Right cardiac atrium (tissue), 5 donors: ENCODE measurements at places on chromosomes 1 and 21.

DNA sequence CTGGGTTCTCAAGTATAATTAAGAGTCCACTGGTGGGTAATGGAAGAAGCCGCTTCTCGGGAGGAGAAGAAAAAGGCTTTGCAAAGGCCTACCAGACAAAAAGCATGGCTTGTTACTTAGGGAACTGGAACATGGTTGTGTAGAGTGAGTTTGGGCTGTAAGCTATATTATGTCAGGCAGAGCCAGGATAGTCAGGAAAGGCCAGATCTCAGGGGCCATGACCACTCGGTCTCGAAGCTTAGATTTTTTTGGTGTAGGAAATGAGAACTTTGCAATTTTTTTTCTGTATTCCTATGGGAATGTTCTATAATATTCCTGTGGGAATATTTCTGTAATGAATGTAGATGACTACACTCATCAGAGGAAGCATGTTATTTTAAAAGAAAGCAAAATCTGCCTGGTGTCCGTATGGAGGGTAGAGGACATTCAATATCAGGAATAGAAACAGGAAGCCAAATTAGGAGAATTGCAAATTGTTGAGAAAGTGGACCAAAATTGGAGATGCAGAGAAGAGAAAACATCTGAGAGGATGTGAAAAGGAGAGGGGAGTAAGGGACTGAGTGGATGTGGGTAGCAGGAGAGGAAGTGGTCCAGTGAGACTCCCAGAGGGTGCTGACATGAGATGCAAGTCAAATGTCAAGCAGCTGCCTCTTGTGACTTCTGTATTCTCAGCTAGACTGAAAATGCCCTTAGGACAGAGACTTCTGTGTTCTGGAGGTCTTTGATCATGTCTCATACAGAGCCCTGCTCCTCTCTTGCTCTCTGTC lies 45.2 kb upstream of the HAO2 start:
- DNase-seq = no peak

- no peak for DNase-seq
Observed at GRCh38 chr1:75341537-75341936, 207.3 kb downstream of the LHX8 start.

GRCh38 chr1:235423214-235423652 lies 56.0 kb downstream of the TBCE start:
- no peak for DNase-seq

DNA sequence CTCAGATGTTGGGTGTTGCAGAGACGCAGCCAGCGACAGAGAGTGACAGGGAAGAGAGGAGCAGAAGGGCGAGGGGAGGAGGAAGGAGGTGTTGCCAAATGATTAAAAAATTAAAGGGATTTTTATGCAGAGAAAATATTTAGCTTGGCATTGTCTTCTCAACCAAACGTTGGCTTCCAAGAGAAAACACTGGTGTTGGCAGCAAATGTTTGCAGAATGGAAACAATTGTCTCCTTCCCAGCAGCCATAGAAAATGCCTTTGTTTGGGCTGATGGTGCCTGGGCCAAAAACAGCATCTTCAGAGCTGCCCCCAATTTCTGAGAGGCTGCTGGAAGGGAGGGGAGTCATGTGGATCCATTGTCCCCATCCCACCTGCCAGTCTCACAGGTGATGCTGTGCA lies 29.7 kb upstream of the GRIK3 start:
- DNase-seq = no peak

DNA sequence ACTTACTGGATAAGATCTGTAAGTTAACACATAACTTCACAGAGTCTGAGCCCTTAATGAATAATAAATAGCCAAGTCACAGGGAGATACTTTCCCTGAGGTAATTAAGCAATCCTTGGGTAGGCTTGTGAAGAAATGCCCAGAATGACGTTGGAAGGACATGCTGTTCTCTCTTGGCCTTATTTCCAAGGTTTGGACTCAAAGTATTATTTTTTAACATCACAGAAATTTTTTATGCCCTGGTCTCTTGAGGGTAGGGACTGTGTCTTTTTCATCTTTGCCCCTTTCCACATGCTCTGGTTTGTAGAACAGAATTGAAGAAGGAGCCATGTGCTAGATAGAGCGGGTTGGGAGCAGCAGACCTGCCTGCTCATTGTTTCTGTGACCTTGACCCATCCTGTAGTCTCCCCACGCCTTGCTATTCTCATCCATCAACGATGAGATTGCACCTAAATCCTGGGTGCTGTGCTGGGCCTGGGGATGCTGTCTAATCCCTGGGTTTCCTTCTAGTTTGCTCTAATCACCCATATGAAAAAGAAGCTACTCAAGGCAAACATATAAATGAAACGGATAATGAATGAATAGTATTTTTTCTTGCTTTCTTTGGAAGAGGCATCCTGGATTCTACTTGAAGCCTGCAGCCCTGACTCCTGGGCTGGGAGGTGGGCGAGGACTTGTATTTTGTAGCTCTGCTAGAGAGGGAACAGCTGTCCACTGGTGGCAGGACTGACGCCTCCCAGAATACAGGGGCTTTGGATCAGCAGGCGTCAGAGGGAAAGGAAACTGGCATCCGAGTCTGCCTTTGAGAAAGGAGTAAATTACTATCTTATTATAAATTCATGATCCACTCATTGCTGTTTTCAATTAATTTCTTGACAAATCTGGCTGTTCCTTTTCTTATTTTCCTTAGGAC lies 17.5 kb upstream of the LAMTOR5 start:
- DNase-seq = no peak

DNA sequence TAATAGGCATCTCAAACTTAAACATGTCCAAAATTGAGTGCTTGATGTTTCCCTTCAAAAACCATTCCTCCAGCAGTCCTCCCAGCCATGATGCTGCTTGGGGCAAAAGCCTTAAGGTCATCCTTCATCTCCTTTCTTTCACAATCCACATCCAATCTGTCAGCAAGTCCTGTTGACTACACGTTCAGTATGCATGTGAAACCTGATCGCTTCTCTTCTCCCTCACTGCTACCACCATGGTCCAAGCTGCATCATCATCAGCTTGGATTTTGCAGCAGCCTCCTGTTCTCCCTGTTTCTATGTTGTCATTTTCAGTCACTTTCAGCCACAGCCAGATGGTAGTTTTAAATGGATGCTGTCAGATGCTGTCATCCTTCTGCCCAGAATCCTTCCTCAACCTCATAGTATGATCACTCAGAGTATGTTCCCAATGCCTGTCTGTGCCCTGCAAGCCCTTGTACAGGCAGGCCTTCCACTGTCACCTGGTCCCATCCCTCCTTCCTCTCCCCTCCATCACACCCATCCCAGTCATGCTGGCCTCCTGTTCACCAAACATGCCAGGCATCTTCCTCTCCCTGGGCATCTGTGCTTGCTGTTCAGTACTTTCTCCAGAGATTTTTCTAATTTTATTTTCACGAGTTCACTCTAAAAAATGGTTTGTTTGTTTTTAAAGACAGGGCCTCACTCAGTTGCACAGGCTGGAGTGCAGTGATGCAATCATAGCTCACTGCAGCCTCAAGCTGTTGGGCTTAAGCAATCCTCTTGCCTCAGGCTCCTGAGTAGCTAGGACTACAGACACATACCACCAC lies 66.0 kb downstream of the SYDE2 start:
- peak; percentile 20 for DNase-seq

GRCh38 chr1:19442154-19443096 lies 42.9 kb downstream of the CAPZB start:
- DNase-seq = peak; percentile 77

- DNase-seq = peak; percentile 50
Observed at GRCh38 chr21:34807881-34808568, 139.2 kb downstream of the CLIC6 start.

GRCh38 chr1:156464335-156464734 lies 36.2 kb downstream of the MEF2D start:
- no peak for DNase-seq

GRCh38 chr1:170274131-170274501 lies 128.4 kb downstream of the NTMT2 start:
- no peak for DNase-seq

DNA sequence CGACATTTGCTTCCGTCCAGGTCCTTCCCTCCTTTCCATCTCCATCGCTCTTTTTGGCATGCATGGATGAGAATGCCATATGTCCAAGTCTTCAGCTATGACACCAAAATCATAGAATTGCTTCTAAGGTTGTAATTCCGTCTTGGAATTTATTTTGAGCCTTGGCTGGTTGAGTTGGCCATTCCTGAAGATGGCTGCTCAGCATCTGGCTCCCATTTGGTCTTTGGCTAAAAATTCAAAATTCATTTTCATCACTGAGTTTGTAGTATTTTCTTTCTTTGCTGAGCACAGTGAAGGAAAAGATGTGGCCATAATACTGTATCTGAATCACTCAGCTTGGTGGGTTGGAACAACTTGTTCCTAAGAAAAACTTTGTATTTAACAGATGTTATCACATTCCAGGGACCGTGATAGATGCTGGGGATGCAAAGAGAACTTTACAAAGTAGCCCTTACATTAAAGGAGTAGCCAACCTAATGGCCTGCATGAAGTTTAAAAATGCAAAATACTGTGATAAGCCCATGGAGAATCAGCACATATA lies 15.6 kb downstream of the JUN start:
- no peak for DNase-seq

DNA sequence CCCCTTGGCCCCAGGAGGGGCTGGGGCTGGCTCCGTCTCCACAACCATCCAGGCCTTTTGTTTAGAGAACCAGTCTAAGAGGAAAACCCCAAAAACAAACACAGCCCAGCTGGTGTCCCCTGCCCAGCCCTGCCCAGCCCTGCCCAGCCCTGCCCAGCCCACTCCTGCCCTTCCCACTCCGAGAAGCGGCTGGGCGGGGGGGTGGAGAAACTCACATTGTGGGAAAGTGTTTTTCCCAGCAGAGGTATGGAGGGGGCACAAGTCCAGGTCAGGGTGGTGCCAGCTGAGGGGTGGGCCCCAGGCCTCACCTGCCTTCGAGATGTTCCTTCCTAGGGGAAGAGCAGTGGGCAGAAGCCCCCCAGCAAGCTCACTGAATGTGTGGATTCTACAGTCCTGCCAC lies 10.0 kb upstream of the FAM131C start:
- DNase-seq = no peak

- no peak for DNase-seq
Observed at GRCh38 chr1:23960291-23961020, 828 bp downstream of the PNRC2 start.

- no peak for DNase-seq
Observed at GRCh38 chr1:171712341-171712740, 29.5 kb downstream of the VAMP4 start.

DNA sequence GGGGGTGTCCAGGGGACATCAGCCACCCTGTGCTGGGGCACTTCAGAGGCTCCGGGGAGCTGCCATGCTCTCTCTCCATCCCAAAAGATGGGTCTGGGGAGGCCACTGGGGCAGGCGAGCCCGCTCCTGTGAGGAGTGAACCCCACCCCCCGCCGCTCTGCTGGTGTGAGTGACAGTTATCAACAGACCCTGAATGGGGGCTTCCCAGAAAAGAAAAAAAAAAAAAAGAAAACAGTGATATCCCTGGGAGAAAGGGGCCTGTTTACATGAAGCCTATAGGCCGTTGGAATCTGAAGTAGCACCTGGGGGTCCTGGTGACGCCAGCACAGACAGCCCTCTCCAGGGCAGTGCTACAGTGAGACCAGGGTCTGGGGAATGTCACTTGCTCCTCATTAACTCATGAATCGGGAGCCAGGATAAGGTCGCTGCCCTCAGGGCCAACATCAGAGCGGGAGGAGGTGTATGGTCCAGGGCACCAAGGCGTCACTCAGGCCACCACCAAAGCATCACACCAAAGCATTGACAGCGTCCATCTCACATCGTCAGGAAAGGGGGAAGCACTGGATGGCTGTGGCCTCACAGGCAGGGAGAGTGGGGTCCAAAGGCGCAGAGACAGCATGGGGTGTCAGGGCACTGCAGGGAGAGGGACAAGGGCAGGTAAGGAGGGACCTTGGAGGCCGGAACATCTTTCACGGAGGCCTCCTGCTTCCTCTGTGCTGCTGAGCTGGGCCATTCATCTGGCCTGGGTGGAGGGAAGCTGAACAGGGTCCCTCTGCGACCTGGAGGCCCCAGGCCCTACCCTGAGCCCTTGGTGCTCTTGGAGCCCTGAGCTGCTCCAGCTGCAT lies 8.4 kb upstream of the NPHP4 start:
- no peak for DNase-seq

- no peak for DNase-seq
Observed at GRCh38 chr1:186055846-186056245, 319.2 kb downstream of the TPR start.

- no peak for DNase-seq
Observed at GRCh38 chr1:111099289-111099688, 40.6 kb downstream of the DRAM2 start.
